ENCODE measurements at places on chromosomes 12 and 14.
A peak's percentile ranks its signal among the peaks of the same experiment; 100 is the strongest.

- DNase-seq = no peak
These were observed 77.3 kb downstream of the PDE3A start for GRCh38 chr12:20445687-20446086.

DNA sequence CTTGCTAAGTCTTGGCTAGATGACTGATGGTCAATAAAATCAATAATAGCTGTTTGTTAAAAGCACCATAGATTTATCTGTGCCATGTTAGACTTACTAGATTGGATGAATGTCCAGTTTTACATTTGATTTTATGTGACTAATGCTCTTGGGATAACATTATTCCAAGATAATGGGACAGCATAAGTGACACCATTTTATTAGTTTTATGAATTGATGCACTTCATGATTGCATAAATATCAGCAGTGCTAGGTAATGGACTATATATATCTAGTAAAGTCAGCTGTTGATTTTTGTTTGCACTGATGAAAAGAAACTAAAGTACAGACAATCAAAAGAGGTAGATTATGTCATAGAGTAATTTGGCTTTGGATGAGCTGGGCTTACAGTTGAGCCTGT is 10.4 kb downstream of the TRIM9 start:
- no peak for DNase-seq

DNA sequence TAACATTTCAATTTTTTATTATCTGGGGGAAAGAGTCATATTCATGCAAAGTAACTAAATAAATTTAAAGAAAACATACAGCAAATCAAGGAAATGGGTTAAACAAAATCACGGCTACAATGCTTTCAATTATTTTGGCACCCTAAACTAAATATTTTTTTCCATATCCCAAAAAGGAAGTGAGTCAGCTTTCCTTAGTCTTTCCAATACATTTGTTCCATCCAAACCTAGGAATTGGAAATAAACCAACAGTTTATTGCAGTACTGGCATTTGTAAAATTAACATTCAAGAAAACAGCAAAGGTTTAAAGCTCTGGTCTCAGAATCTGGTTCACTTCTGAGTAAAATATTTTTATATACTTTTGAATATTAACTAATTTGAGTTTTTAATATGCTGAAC is 89.2 kb downstream of the BCL2L14 start:
- DNase-seq = no peak

DNA sequence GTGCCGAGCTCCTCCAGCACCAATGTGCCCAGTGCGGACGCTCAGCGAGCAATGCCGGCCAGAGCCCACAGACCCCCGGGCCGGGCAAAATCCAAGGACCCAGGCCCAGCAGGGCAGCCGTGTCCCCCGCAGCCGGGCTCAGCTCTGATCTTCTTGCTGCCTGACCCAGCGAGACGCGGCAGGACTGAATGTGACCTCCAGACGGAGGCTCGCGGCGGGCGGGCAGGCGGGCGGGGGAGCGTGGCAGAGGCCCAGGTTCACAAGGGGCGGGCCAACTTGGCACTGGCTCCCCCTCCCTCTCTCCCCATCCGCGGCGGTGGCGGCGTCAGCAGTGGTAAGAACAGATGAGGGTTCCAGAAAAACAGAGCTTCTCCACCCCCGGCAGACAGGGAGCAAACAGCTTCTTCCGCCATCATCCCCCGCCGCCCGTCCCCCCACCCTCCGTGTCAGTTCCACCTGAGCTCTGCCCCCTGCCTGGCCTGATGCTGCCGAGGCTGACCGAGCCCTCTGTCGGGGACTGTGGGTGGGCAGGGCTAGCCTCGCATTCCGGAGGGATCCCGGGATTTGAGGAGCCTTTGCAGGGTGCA is 94.3 kb downstream of the RFLNA start:
- DNase-seq = peak; percentile 67

GRCh38 chr14:53947094-53947445 is 9.6 kb downstream of the BMP4 start:
- no peak for DNase-seq

DNA sequence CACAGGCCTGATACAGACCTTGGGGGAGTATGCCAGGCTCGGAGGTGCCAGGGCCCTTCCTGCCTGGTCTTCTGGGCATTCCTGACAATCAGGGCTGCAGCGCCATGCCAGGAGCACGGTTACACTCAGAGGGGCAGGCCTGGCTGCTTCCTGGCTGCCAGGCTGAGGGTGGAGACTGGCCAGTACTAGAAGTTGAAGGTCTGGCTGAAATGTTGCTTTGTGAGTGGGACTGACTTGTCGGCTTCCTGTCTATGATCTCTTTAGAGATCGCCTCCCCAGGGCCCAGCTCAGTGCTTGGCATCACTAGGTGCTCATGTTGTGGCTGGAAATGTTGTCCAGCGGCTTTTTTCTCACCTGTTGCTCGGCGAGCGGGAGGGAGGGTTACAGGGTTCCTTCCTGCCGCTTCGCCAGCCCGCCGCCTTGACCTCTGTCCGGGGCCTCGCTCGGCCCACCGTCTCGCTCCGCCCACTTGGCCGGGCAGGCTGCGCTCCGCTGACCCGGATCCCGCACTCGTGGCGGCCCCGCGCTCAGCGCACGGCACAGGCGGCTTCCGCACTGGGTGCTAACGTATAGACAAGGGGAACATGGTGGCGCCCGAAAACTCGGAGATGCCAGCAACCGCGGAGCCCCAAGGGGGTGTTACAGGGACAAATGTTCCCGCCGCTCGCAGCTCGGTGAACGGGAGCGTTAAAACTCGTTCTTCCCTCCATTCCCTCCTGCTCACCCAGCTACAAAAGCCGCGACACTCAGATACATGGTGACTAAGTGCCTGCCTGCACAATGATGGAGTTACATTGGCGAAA is 32.6 kb downstream of the PAPLN start:
- no peak for DNase-seq

DNA sequence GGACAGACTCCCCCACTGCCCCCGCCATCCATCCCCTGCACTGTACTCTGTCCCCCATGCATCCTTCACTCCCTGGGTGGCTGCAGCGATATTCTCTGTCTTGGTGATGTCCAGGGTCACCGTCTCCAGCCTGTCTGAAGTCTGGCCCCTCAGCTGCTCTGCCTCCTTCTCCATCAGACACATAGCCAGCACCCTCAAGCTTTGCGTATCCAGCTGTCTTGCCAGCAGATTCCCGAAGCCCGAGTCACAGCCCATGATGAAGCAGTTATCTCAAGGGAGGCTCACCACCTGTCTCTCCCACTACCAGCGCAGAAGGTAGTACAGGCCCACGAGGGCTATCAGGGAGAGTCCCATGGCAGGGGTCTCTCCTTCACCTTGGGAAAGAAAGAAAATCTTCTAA is 77.8 kb downstream of the HSD17B6 start:
- DNase-seq = no peak

DNA sequence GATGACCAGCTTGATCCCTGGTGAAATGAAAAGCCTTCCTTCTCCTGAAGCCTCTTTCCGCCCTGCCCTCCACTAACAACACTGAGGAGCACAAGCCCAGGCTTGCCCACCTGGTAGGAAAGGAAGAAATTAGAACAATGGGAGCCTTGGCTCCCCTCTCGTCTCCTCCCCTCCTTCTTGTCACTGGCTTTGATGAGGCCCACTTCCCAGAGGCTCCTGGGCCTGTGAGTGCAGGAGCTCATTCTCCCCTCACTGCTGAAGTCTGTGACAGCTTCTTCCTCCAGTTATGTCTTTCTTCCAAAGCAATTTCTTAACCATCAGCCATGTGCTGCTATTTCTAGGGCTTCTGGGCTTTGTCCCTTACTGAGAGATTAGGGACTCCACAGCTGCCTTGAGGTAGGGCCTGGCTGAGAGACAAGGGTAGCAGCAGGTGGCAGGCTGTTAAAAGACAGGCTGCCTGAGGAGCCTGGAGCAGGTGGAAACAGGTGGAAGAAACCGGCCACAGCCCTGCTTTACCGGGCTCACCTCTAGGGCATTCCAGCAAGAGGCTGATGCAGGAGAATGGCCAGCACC is 53.6 kb upstream of the SRSF5 start:
- DNase-seq = no peak

GRCh38 chr14:60721326-60722106 is 2.6 kb downstream of the SIX4 start:
- DNase-seq = peak; percentile 30

DNA sequence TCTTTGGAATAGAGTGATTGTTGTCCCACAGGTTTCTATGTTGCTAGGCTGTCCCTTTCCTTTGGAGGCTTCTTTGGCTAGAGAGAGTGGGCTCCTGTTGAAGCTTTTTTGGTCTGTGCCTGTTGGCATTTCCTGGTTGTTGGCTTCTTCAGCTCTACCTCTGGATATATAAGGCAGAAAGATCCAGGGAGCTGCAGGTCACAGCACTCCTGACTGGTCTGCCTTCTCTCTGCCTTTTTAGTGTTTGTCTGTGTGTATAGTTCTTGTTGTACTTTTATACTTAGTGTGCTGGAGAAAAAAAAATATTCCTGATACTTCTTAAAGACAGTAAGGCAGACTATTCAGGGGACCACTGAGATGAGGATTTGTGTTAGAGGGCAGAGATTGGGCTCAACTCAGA is 202.7 kb downstream of the FBXL14 start:
- no peak for DNase-seq

- DNase-seq = no peak
These were observed 447.9 kb upstream of the TMEM132C start for GRCh38 chr12:127819056-127819455.

DNA sequence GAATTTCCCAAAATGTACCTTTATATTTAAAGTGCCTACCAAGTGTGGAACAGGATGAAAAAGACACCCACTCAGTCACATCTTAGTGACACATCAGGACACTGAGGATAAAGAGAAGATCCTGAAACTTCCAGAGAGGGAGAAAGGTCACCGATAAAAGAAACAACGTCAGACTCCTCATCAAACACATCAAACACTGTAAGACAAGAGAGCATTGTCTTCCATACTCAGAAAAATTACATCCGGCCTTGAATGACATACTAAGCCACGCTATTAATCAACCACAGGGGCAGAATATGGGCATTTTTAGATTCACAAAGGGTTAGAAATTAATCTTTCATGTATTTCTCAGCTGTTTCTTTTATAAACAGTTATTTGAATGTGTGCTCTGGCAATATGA is 490.3 kb downstream of the APAF1 start:
- DNase-seq = no peak

DNA sequence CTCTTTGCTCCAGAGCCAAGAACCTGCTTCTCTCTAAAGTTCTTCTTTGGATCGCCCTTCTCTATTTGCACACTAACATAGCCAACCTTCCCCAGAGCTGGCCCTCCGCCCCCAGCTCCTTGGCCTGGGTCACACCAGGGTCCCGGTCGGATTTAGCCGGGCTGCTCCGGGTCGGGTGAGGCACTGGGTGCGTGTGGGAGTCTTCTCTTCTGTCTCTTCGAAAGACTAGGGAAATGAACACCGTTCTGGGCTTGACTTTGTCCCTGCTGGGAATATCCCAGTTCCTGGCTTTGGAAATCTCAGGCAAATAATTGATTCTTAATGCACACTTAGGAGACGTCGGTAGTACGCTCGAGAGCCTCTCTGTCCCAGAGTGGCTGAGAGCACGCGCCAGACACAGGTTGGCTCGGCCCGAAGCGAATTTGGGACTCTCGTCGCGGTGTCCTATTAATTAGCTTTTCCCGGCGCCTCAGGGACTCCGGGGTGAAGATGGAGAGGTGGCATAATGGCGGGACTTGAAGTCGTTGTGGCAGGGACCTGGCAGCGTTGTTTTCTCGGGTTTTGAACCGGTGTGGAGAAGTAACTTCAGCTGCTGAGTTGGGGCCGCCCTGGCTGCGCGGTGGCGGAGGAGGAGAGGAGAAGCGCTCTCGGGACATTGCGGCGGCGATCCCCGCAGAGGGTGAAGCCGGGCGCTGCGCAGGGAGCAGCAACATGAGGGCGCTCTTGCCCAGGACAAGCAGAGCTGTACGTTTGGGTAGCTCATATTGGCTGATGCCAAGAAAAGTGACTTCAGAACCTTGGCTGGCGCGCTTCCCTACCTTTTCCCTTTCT is 7.5 kb downstream of the FOXG1 start:
- no peak for DNase-seq

DNA sequence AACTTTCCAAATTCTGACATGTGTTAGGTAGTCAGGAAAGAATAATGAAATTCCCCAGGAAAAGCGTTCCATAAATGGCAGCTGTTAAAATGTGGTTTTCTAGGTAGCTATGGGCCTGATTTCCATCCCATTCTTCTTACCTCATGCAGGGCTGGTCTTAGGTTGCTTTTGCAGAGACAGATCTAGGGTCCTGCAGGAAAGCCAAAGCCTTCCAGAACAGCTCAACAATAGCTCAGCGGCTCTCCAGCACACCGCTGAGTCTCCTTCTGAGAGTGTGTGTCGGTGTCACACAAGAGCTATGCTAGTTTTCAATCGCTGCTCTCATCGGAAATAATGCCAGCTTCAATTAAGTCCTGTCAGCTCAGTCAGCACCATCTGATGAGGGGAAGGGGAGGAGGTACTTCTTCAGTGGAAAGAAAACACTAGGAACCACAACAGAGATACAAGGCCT is 106.7 kb downstream of the TMEM30B start:
- DNase-seq = no peak

- DNase-seq = no peak
These were observed 453.3 kb downstream of the C12orf50 start for GRCh38 chr12:87575906-87576305.

- no peak for DNase-seq
These were observed 57.7 kb downstream of the HMGA2 start for GRCh38 chr12:65881965-65882413.

GRCh38 chr14:65043893-65044595 is 57.3 kb downstream of the FNTB start:
- DNase-seq = no peak

DNA sequence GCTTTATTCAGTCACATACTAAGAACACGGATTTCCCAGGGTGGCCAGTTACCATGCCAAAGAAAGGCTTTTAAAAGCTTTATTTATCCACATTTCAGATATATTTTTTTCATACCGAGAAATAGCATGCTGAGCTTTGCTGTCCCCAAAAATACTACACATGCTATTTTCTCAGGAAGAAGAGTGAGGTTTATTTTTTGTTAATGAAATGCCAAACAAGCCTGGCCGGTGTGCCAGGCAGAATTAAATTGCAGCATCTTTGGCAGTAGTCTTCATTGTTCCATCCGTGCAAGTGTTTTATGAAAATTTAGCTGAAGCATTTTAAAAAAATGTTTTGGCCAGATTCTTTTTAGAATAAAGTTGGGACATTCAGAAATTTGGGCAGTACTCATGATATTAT is 18.8 kb downstream of the RMST start:
- no peak for DNase-seq

DNA sequence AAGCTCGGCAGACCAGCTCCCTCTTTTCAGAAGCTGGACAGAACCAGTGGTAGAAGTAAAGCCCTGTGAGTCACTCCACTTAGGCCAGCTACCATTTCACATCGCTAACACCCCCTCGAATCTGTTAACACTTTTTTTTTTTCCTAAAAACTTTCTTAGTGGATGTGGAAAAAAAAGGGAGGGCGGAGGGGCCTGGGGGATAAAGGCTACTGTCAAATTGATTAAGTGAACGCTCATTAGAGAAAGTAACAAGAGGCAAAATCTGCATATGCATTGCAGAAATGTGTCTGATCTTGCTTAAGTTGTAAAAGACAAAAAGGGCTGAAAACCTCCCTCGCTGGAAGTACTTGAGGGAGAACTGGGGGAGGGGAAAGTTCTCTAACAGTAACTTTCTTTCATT is 86.6 kb upstream of the OTX2 start:
- no peak for DNase-seq

GRCh38 chr12:65603438-65604351 is 220.6 kb upstream of the HMGA2 start:
- no peak for DNase-seq
